SW 1271 (cell line): ENCODE measurements at places on chromosomes 4 and X.

DNA sequence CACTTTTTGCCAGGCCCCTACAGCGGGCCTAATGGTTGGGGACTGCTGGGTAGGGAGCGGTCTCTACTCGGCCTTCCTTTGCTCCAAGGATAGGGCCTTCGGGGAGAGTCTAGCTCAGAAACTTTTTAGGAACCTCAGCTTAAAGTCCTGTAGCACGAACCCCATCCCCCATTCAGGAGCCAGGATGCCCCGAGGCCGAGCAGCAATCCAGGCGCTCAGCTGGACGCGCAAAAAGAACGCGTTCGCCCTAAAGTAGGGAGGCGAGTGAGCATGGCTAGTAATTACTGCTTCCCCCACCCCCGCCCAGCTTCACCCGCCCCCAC, 9.7 kb downstream of the POU4F2 start:
- no peak for DNase-seq

DNA sequence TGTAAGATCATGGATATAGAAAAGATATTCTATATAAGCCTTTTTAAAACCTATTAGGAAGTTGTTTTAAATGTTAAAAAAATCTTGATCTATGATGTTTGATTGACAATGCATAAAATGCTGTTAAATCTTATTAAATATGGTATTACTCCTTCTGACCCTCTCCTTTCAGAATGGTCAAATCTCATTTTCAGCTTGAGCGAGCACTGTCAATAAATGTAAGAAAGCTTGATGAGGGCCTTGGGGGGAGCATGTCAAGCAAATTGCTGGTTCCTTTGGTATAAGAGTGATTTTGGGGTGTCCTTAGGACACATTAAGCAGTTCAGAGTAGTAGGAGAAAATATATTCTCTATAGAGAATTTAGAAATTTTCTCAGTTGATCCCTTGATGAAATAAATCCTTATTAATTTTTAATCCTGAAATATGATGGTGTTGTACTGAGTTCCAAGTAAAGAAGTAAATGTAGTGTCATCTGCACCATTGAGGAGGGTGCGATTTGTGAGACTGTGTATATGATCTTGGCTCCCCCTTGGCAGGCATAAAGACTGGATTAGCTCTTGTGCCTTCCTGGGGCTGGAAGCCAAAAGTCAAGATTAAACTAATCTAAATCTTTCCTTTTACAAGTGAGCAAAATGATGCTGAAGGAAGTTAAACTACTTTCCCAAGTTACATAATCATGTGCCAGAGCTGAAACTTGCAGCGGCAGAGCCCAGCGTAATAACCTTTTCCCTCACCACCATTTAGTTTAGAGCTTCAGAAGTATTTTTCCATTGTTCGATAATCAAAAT, 82.6 kb upstream of the ANK2 start:
- no peak for DNase-seq

DNA sequence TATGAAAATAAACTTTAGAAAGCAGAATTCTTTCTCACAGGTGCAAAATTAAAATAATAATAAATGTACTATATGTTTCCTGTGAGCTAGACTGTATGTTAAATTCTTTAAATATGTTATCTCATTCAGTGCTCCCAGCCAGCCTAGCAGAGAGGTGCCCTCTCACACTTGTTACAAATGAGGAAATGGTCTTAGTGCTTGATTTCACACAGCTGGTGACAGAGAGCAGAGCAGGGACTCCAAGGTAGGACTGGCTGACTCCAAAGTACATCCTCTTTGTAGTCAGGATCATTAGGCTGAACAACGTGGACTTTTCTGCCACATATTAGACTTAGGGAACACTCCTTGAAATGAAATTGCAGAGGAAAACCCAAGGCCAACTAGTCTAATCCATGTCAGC, 72.0 kb upstream of the HHIP start:
- no peak for DNase-seq

DNA sequence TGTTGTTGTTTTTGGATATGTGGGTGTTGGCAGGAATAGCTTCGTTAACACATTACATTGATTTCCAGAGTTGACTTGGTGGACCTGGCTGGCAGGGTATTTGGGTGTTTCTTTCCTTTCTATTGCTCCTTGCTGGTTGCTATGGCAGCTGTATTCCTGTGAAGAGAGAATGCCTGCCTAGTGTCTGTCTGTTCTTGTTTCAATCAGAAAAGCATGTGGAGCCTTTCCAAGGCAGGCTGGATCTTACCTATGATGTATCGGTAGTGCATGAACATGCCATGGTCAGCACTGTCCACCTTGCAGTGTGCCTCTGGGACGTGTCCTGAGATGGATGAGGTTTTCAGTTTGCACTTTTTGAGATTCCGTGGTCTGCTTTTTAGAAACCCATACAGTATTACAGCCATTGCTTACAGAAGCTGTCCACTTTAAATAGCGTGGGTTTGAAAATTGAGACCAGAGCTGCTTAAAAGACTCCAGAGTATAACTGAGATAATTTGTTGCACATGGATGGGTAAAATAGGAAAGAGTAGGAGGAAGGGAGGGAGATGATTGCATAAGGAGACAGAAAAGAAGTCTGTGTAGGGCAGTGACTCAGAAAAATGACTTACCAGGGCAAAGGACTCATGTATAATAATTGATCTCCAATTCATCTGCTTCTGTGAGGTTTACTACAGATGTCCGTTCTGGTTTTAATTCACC, 20.0 kb upstream of the AADAT start:
- DNase-seq = no peak

- no peak for DNase-seq
These were observed 161.5 kb downstream of the SOX3 start for GRCh38 chrX:140343226-140343868.

- no peak for DNase-seq
These were observed 175.3 kb downstream of the MAML3 start for GRCh38 chr4:139978692-139979091.

GRCh38 chrX:29852767-29853166, 362.6 kb upstream of the MAGEB2 start:
- DNase-seq = no peak

- DNase-seq = no peak
These were observed 8.4 kb downstream of the ATP10D start for GRCh38 chr4:47493238-47494123.

GRCh38 chr4:36207831-36208520, 36.3 kb downstream of the ARAP2 start:
- no peak for DNase-seq
